Pancreas (tissue), 10 donors: ENCODE measurements at places on chromosomes 7 and 10. TPM values are rescaled to one million over a fixed set of nuclear protein-coding genes. Genes with fewer than 3 reads are reported as not detected.
A peak's percentile ranks its signal among the peaks of the same experiment; 100 is the strongest.

DNA sequence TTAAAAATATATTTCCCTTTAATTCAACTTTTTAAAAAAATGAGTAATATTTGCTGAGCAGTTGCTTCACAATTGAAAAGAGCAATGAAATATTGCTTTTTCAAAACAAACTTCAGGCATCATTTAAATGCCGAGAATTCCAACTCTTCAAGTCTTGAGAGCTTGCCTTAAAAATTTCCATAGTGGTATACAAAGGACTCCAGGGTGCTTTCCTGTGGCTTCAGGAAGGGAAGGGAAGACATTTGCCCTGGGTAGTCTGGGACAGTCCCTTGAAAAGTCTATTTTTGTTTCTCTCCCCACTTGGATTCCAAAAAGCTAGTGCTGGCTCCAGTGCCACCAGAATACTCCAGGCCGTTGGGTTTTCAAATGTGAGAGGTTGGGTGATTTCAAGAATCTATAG, 71.7 kb downstream of the HYCC1 start:
- no peak for DNase-seq

The IRF5 gene
- polyA plus RNA-seq: 6.4 TPM

DNA sequence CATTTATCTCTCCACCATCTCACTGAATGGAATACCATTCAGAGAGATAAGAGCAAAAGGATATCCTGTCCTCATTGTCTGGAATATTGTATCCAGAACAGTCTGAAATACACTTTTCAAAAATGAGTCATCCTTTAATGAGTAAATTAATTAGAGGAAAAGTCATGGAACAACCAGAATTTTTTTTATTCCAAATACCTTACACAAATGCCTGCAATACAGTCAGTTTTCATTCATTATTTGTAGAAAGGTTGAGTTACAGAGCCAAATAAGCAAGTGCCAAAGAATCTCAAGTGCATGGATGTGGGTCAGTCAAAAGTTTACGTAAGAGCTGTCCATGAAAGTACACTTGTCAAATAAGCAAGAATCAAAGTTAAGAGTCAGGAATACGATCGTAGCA, 482.6 kb downstream of the IPMK start:
- DNase-seq: no peak

The MOGAT3 gene
- polyA plus RNA-seq: not detected

DNA sequence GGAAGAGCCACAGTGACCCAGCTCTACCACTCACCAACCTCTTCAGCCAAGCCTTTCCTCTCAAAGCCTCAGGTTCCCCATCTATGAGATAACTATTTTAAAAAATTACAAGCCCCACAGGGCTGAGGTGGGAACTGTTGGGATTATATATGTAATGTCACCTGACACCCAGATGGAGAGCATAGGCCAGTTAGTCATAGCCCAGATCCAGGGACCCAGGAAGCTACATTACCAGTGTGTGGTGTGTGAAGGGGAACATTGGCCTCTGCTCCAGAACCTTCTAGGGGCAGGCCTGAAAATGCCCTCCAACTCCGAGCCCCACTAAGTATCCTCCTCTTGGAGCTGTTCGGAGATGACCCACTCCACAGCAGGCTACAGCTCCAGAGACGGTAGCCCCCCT, 162.4 kb downstream of the NRF1 start:
- no peak for DNase-seq

- DNase-seq: no peak
Measured at GRCh38 chr7:48183370-48183743, 12.1 kb downstream of the ABCA13 start.

GRCh38 chr10:110901954-110902819, 16.8 kb downstream of the BBIP1 start:
- no peak for DNase-seq

GRCh38 chr7:65265933-65266519, 107.6 kb upstream of the ZNF92 start:
- DNase-seq: no peak

The FGFR2 gene
- 23.8 TPM for polyA plus RNA-seq

The RSPH10B gene
- 0.33 TPM for polyA plus RNA-seq

The NOS3 gene
- polyA plus RNA-seq: 12.5 TPM

DNA sequence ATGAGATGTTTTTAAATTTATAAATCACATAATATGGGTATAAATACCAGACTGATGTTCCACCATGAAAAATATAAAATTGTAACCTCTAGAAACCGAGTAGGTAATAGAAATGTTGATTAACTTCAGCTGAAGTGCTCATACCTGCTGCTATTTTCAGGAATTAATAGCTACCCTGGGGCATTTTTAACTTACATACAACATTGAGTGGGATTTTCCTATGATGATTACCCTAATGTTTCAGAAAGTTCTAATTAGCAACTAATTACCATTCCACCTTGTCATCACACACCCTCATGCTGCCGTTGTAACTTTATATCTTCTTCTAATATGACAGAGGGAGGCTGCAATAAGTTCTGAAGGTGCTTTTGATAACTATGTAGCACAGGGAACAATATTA, 53.5 kb upstream of the ARHGAP12 start:
- no peak for DNase-seq

The PAPOLB gene
- polyA plus RNA-seq: not detected

DNA sequence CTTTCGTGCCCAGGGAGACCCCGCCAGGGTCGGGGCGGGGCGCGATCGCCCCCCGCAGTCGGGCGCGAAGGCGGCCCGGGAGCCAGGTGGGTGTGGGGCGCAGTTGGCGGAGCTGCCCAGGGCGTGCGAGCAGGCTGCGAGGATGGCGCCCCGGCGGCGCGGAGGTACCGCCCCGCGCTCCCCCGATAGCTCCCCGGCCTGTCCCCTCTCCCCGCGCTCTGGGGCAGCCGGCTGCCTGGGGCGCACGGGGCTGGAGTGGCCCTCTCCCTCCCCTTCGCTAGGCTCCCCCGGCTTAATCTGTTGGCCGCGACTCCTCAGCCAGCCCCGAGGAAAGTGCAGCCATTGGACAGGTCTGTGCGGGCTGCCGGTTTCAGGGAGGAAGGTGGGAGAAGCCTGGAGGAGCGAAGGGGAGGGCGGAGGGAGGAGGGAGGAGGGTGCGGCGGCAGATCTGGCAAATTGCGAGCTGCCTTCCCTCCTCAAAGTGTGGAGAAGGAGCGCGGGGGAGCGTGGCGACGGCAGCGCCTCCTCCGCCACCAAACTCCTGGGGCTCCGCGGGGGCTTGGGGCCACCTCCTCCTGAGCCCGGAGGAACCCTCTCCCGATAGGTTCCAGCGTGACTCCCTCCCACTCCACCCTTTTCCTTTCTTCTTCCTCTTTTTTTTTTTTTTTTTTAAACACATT, 361 bp upstream of the PLXDC2 start:
- DNase-seq: peak; percentile 75

DNA sequence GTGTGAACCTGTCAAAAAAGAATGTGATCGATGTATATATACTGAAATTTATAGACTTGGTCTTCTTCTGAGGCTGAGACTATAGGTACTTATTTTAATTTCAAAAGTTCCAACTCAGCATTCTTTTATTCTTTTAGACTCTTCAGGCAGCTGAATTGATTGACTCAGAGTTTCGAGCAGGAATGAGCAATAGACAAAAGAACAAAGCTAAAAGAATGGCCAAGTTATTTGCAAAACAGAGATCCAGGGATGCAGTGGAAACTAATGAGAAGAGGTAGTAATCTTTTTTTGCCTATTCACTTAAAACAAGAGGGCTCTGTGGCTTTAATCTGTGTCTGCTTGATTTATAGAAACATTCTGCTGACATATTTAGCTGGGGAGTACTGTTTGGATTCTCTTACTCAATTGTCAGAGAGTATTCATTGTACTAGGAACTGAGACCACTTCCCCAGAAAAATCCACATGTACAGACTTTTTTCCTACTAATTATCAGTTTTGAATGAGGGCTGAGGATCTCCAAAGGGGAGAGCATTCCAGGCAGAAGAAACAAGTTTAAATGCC, 30.1 kb downstream of the BTAF1 start:
- DNase-seq: no peak

GRCh38 chr10:68284062-68285001, 47.5 kb upstream of the HNRNPH3 start:
- no peak for DNase-seq

- DNase-seq: no peak
Measured at GRCh38 chr10:122549636-122550035, 10.9 kb upstream of the DMBT1 start.

The NAT16 gene
- 1.3 TPM for polyA plus RNA-seq

The CYTH3 gene
- 4.0 TPM for polyA plus RNA-seq

The ITGB1 gene
- 44.0 TPM for polyA plus RNA-seq

- DNase-seq: no peak
Measured at GRCh38 chr10:110057456-110057855, 49.7 kb downstream of the ADD3 start.

GRCh38 chr7:116445447-116446211, 53.9 kb upstream of the CAV2 start:
- DNase-seq: no peak

The HELLS gene
- polyA plus RNA-seq: 1.9 TPM

The ANKRD30A gene
- polyA plus RNA-seq: not detected

The CRYGN gene
- polyA plus RNA-seq: 0.07 TPM

The MINDY3 gene
- polyA plus RNA-seq: 11.3 TPM

DNA sequence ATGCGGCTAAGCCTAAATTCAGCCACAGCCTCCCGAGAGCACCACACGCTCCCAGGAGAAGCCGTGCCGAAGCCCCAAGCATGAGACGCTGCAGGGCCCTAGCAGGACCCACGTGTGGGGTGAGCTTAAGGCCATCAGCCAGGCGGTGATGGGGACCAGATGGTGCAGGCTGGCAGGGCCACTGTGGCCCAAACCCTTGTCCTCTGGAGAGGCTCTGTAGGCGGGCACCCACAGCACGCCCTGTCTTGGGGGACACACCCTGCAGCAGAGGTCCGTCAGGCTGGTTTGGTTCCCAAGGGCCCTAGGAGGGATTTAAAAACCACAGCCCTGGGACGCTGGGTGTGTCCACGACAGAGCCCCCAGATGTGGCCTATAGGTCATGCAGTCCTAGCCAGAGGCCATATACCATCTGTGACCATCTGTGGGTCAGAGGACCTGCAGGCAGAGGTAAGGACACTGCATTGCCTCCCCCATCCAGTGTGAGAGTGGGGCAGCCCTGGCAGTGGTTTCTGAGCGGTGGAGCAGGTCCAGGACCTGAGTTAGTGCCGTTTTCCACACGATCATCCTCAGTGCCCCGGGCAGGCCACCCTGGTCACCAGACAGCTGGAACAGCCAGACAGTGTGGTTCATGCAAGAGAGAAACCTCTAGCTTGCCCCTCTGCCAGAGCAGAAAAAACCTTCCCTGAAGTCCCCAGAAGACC, 39.6 kb upstream of the INPP5A start:
- DNase-seq: no peak
